ENCODE measurements at places on chromosomes 4 and X.

GRCh38 chr4:6963139-6963611, 53.5 kb downstream of the TBC1D14 start:
- DNase-seq = no peak

DNA sequence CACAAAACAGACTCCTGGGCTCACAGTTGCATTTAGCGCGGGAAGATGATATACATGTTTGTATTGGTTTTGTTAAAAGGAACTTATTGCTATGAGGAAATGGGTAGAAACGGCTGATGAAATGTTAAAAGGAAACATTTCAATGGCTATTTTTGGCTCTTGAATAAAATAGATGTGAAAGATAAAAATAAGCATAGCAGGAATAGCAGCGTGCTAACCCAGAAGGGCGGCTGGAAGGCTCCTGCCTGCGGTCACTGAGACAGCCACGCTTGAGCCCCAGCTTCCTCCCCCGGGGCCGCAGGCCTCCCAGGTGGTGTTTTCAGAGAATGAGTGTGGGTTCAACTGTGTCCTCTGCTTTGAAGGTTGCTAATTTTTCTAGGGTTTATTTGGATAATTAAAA, 35.0 kb upstream of the CLCN4 start:
- DNase-seq = no peak

GRCh38 chr4:6526156-6526555, 48.8 kb upstream of the MAN2B2 start:
- no peak for DNase-seq

DNA sequence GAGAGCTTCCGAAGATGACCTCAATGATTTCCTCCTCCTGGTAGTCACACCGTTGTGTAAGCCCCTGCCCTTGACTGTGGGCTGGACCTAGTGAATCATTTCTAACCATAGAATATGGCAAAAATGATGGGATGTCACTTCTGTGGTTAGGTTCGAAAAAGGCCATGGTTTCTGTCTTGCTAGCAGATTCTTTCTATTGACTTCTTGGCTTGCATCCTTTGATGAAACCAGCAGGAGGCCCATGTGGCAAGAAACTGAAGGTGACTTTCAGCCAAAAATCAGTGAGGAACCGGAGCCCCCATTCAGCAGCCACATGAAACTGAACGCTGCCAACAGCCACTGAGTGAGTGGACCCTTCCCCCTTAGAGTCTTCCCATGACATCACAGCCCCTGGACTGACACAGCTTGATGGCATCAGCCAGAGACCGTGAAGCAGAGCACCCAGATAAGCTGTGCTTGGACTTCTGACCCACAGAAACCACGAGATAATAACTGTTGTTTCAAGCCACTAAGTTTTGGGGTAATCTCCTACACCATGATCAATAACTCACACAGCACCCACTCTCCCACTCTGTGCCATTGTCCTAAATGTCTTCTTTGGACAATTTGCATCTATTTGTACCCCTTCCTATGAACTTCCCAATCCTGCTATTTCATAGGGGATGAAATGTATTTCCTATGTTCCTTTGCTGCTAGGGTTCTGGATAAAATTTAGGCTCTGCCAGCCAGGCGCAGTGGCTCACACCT, 148.0 kb upstream of the STX18 start:
- DNase-seq = no peak

GRCh38 chrX:1292575-1293290, 24.1 kb downstream of the CSF2RA start:
- DNase-seq = no peak

- DNase-seq = no peak
Observed at GRCh38 chr4:147311956-147312355, 168.9 kb upstream of the EDNRA start.

- DNase-seq = no peak
Observed at GRCh38 chrX:39643550-39643949, 454.2 kb downstream of the BCOR start.
